Activated CD4-positive, alpha-beta memory T cell treated with anti-CD3 and anti-CD28 coated beads for 36 hours (primary cell): ENCODE measurements at places on chromosomes 5 and 9. TPM values are rescaled to one million over a fixed set of nuclear protein-coding genes. Genes with fewer than 3 reads are reported as not detected.

Gene CDH9
- not detected for total RNA-seq

Gene SPINK5
- not detected for total RNA-seq

Gene PCDHA10
- not detected for total RNA-seq

Gene TRPM6
- total RNA-seq: 0.10 TPM

Gene FBLL1
- total RNA-seq: 0.29 TPM

Gene RLN1
- total RNA-seq: 1.2 TPM

Gene TMEM171
- total RNA-seq: not detected

Gene ZNF354C
- total RNA-seq: 5.9 TPM

Gene PCDHGA7
- not detected for total RNA-seq

Gene MED10
- total RNA-seq: 51.6 TPM

Gene SMIM33
- total RNA-seq: 1.5 TPM

Gene DDX4
- total RNA-seq: not detected

Gene NUTM2F
- total RNA-seq: not detected

Gene MEF2C
- total RNA-seq: 0.02 TPM

Gene SPINK7
- total RNA-seq: not detected

Gene OMD
- not detected for total RNA-seq

Gene LCN1
- not detected for total RNA-seq
